ENCODE measurements at places on chromosomes 4 and X.

GRCh38 chr4:128006592-128006991 lies 41.4 kb downstream of the ABHD18 start:
- DNase-seq: no peak

DNA sequence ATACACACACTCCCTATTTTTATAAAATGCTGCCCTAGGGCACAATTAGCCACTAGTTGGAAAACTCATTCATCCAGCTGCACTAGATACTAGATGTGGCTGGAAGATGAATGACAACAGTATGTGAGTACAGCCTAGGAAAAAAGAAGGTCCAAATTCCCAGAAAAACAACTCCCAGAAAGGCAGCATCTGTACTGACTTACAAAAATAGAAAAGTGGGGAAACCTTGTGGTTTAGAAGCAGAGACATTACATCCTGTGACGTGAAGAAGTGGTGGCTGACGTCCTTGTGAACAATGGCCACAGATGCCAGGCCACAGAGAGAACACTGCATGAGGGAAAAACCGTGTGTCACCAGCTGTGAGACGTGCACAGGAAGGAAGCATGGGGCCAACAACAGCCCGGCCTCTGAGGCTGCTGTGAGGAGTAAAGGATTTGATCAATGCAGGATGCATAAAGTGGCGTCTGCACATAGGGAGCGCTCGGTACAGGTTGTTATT lies 81.2 kb downstream of the SPRY1 start:
- peak; percentile 34 for DNase-seq

DNA sequence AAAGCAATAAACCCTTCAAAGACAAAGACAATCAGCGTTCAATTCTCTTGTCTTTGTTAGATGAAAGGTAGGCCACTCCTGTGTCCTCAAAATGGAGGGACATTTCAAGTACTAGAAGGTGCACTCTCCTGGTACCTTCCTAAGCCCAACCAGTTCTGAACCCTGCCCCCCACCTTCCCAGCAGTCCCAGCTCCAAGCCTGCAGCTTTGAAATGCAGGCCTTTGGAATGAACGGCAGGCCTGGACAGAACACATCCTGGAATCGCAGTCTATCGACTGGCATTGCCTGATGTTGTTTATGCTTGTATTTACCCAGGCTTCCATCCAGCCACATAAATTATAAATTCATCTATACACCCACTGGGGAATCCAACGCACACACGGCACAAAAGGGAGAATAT lies 47.4 kb downstream of the RASGEF1B start:
- no peak for DNase-seq

- DNase-seq: no peak
Observed at GRCh38 chr4:21915761-21916160, 32.8 kb downstream of the KCNIP4 start.

- DNase-seq: peak; percentile 24
Observed at GRCh38 chrX:103831342-103831802, 685 bp downstream of the RAB9B start.

DNA sequence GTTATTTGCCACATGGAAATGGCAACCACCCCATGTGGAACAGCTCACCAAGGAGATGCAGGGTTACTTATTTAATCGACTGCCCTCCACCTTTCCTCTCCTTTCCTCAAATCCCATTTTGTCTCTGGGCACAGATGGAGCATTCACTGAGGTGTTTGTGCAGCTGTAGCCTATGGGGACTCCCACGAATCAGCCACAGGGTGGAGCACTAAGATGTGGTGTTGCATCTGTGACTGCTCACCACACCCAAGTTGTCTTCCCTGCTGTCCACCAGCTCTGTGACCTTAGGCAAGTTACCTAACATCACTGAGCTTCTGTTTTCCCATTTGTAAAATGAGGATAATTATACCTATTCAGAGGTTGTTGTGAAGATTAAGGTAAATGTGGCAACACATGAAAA lies 252.4 kb upstream of the CPEB2 start:
- no peak for DNase-seq

GRCh38 chr4:10983885-10984640 lies 299.5 kb upstream of the CLNK start:
- DNase-seq: no peak

GRCh38 chr4:134762053-134762452 lies 560.5 kb upstream of the PABPC4L start:
- DNase-seq: no peak

- no peak for DNase-seq
Observed at GRCh38 chr4:536351-536972, 37.5 kb downstream of the PIGG start.

DNA sequence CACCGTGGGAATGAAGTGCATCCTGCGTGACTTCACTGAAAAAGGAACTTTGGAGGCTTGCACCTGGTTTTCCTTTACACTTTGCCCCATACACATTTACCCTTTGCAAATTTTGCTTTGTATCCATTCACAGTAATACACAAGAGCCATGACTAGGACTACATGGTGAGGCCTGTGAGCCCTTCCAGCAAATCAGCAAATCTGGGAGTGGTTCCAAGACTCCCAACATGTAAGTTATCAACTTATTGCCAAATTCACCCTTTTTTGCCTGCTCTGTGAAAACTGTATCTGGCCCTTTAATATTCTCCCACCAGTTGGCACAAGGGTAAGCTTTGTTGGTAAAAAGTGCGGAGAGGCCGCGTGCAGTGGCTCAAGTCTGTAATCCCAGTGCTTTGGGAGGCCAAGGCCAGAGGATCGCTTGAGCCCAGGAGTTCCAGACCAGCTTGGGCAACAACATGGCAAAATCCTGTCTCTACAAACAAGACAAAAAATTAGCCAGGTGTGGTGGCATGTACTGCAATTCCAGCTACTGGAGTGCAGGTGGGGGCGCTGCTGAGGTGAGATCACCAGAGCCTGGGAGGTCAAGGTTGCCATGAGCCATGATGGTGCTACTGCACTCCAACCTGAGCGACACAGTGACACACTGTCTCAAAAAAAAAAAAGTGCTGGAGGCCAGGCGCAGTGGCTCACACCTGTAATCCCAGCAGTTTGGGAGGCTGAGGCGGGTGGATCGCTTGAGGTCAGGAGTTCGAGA lies 5.0 kb downstream of the PRMT9 start:
- DNase-seq: no peak
